Forelimb muscle (tissue), 1 donor: ENCODE measurements at places on chromosomes 2 and 18. TPM values are rescaled to one million over a fixed set of nuclear protein-coding genes. Genes with fewer than 3 reads are reported as not detected.

GRCh38 chr2:25473758-25474340, 132.1 kb upstream of the DNMT3A start:
- DNase-seq: no peak

DNA sequence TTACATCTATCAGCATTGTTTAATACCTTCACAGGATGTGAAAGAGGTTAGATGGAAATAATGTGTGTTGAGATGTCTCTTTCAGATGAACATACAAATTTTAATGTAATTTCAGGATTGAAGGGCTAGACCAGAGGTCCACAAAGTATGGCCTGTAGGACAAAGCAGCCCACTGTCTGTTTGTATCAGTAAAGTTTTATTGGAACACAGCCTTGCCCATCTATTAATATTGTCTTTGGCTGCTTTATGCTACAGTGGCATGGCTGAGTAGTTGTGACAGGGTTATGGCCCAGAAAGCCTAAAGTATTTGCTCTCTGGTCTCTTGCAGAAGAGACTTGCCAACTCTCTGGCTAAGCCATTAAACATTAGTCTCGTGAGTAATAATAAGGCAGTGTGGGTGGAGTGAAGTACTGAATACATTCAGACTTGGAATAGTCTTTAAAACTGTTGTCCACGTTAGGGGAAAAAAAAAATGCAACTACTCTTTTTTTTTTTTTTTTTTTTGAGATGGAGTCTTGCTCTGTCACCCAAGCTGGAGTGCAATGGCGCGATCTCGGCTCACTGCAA, 74.5 kb upstream of the NOSTRIN start:
- DNase-seq: no peak

DNA sequence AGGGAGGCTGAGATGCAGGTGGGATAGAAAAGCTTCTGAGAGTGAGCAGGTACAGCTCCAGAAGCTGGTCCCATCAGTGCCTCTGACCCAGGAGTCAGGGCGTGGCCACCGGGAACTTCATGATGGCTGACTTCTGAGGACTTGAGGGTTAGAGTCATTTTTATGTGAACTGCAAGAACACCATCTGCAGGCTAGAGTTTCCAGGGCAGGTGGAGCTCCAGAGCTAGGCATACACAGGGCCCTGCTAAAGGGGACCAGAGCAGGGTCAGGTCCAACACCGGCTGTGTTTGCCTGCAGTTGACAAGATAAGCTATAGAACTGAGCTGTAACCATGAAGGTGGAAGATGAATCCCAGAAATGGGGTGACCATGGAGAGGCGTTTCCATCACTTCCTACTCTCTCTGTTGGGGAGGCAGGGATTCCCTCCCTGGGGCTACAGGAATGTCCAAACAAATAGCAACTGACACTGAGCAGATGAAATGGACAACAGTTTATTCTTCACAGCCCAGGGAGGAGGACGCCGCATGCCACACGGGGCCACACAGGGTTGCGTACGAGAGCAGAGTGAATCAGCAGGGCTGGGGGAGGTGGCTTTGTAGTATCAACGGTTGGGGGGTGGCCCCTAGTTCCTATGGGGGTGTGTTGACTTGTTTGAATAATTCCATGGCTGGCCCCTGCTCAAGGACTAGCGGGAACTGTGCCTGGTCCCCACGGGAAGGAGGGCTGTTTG, 77.6 kb upstream of the ZNF516 start:
- no peak for DNase-seq

- DNase-seq: no peak
These were observed 85.2 kb upstream of the RBBP8 start for GRCh38 chr18:22847867-22848451.

The CNDP1 gene
- polyA plus RNA-seq: 0.13 TPM

DNA sequence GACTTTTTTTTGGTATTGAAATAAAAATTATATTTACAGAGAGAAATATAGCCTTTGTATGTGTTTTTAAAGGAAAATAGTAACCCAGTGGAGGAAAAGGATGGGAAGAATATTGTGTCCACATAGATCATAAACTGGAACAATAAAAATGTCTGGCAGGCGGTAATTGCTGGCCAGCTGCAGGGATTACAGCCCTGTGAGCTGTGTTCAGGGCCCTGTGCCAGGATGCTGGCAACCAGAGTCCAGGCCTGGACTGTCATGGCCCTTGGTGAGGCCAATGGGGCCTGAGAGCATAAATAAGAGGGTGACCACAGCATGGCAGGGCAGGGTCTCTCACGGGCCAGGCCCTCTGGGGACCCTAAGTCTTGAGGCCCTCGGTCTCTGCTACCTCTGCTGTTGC, 171.2 kb downstream of the ACOXL start:
- no peak for DNase-seq

DNA sequence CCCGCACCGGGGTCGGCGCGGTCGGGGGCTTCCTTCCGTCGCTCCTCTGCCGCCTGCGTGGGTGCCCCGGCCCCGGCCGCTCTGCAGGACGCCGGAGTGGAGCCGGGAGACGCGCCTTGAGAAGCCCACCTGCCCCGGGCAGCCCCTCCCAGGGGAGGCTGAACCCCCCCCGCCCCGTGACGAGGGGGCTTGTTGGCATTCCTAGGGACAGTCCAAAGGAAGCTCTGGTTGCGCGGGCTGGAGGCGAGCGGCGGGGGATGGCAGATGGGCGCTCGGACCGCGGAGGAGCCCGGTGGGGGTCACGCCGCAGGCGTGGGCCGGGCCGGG, 133.5 kb upstream of the MGAT5 start:
- DNase-seq: no peak

DNA sequence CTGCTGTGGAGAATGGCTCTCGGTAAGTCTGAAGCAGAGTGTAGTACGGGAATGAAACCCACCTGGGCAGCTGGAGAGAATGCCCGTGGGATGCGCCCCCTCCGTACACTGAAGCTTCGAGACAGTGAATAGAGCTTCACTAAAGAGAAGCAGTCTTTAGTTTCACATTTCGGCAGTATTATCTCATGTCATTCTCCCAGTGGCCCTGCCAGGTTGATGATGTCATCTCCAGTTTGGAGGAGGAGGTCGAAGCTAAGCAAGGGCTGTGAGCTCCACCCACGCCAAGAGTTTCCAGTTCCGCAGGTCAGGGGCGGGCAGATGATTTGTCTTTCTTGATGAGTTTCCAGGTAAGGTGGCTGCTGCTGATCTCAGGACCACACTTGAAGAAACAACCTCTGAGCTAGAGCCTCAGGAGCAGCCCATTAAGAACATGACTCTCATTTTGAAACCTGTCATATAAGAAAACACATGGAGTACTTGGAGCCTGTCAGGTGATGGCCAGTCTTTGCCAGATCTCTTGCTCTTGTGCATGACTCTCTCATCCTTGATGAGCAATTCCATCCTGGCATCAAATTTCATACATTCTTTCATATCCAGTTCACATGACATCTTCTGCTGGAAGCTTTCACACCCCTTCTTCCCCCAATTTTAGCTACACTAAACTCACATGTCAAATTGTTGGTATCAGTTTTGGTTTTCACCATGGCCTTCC, 475.0 kb downstream of the RNF144A start:
- no peak for DNase-seq
